ENCODE measurements at places on chromosomes 7 and 10. TPM values are rescaled to one million over a fixed set of nuclear protein-coding genes. Genes with fewer than 3 reads are reported as not detected.
A peak's percentile ranks its signal among the peaks of the same experiment; 100 is the strongest.

MCM7 gene
- total RNA-seq, result 73.8 TPM

GRCh38 chr7:48144291-48144768 lies 26.9 kb upstream of the ABCA13 start:
- DNase-seq, result peak; percentile 67

DNA sequence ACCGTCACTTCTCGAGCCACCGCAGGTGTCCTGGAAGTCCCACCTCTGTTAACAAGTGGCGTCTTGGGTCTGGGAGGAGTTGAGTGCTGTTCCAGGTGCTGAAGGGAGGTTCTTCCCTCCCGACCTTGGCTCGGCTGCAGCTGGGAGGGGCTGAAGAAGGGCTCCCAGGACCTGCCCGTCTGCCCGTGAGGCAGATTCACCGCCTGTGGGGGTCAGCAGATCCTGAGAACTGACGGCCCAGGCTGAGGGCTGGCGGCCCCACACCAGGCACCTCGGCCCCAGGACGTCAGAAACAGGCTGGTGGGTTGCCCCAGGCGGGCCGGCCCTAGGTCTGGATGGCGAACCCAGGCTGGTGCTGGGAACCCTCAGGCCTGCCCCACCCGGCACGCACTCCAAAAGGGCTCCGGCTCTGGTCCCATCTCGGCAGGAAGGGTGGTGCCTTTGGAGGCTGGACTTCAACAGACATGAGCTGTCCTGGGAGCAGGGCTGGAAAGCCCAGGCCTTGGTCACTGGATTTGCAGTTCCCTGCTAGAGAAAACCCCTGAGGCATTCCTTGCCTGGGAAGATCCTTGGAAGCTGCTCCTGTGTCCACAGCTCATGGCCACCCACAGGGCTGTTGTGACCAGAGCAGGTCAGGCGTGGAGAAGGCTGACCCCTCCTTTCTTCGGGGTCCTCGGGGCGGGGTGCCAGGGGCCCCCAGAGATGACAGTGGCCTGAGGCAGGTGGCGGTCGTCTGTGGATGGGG lies 42.6 kb upstream of the CFAP46 start:
- no peak for DNase-seq

DNA sequence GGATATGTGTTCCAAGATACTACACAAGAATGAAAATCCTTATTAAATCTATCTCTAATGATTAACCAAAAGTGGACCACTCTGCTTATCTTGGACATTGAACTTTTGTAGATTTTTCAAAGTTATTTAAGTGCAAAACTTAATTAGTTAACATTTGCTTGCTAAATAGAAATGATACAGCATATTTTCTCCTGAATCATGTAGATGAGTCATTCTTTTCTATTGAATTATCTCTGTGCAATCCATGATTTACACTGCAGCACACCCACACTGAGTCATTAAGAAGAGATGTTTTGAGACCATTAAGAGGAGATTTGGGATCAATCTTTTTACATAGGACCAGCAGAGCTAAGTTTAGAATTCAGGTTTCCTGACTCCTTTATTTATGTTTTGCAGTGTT lies 6.6 kb upstream of the ABCC2 start:
- DNase-seq, result peak; percentile 89

GRCh38 chr10:49518982-49519578 lies 19.8 kb downstream of the ERCC6 start:
- DNase-seq, result peak; percentile 55
